ENCODE measurements at places on chromosomes 11 and 22. TPM values are rescaled to one million over a fixed set of nuclear protein-coding genes. Genes with fewer than 3 reads are reported as not detected.

The TMEM9B gene
- total RNA-seq: 27.4 TPM

The VSTM5 gene
- total RNA-seq: 0.16 TPM

The BBOX1 gene
- total RNA-seq: 28.6 TPM

The SYCE3 gene
- total RNA-seq: not detected

The ADM2 gene
- 2.7 TPM for total RNA-seq

The FGF4 gene
- total RNA-seq: not detected

The MFRP gene
- total RNA-seq: 0.11 TPM

The CDHR5 gene
- not detected for total RNA-seq

The OR51B5 gene
- not detected for total RNA-seq

The OR6A2 gene
- total RNA-seq: 0.72 TPM

The SHISA8 gene
- not detected for total RNA-seq

The RBM7 gene
- total RNA-seq: 10.2 TPM

The C11orf86 gene
- not detected for total RNA-seq

The PKP3 gene
- total RNA-seq: 486 TPM

The IFITM10 gene
- total RNA-seq: 7.2 TPM

The C11orf91 gene
- total RNA-seq: not detected

The HTR3B gene
- not detected for total RNA-seq

The C2CD3 gene
- total RNA-seq: 41.3 TPM

The OR8A1 gene
- total RNA-seq: not detected

The OR8G1 gene
- total RNA-seq: not detected

The CDC42BPG gene
- total RNA-seq: 42.2 TPM

The MMP8 gene
- not detected for total RNA-seq

The ADSL gene
- 51.7 TPM for total RNA-seq

The AQP11 gene
- total RNA-seq: not detected

The CCDC89 gene
- total RNA-seq: 0.72 TPM

The FLRT1 gene
- total RNA-seq: not detected

The MUC6 gene
- total RNA-seq: not detected

The EHF gene
- 99.2 TPM for total RNA-seq

The PDGFD gene
- 4.4 TPM for total RNA-seq

The XRRA1 gene
- total RNA-seq: 16.8 TPM

The MAPK12 gene
- total RNA-seq: 4.4 TPM

The TMEM121B gene
- 1.5 TPM for total RNA-seq

The TMA7B gene
- total RNA-seq: 1.4 TPM

The ALDH3B2 gene
- 176 TPM for total RNA-seq

The MS4A7 gene
- 9.5 TPM for total RNA-seq

The SCGB1C1 gene
- total RNA-seq: not detected

The A4GALT gene
- total RNA-seq: 6.7 TPM

The LDHAL6A gene
- not detected for total RNA-seq

All from suprapubic skin (tissue), 4 donors.